Chondrocyte (in vitro differentiated cells): ENCODE measurements at places on chromosomes 11 and 22. TPM values are rescaled to one million over a fixed set of nuclear protein-coding genes. Genes with fewer than 3 reads are reported as not detected.
A peak's percentile ranks its signal among the peaks of the same experiment; 100 is the strongest.

GRCh38 chr22:28911777-28912669, 28.7 kb downstream of the ZNRF3 start:
- peak overlapping the region; percentile 68 for H3K27ac ChIP-seq
- H3K4me3 ChIP-seq = no peak overlapping the region
- H3K27me3 ChIP-seq = no peaks in the 10 kb centered on the region
- no peaks in the 10 kb centered on the region for H3K36me3 ChIP-seq

GRCh38 chr11:6746626-6747025, 25.1 kb downstream of the OR2AG2 start:
- no peak for DNase-seq
- no peak overlapping the region for H3K27ac ChIP-seq
- no peaks in the 10 kb centered on the region for H3K4me1 ChIP-seq

- no peak overlapping the region for H3K27ac ChIP-seq
- no peaks in the 10 kb centered on the region for H3K4me1 ChIP-seq
- H3K27me3 ChIP-seq = peaks cover 54% of the 10 kb centered on the region
Observed at GRCh38 chr11:64489831-64490441, 101.1 kb upstream of the SLC22A12 start.

Gene SMC1B
- total RNA-seq = not detected in 3 replicates

- H3K36me3 ChIP-seq = no peaks in the 10 kb centered on the region
- no peaks in the 10 kb centered on the region for H3K4me1 ChIP-seq
- H3K27ac ChIP-seq = no peak overlapping the region
- peaks cover 8% of the 10 kb centered on the region for H3K27me3 ChIP-seq
- no peak overlapping the region for H3K4me3 ChIP-seq
Observed at GRCh38 chr11:7072401-7073028, 16.3 kb upstream of the RBMXL2 start.

DNA sequence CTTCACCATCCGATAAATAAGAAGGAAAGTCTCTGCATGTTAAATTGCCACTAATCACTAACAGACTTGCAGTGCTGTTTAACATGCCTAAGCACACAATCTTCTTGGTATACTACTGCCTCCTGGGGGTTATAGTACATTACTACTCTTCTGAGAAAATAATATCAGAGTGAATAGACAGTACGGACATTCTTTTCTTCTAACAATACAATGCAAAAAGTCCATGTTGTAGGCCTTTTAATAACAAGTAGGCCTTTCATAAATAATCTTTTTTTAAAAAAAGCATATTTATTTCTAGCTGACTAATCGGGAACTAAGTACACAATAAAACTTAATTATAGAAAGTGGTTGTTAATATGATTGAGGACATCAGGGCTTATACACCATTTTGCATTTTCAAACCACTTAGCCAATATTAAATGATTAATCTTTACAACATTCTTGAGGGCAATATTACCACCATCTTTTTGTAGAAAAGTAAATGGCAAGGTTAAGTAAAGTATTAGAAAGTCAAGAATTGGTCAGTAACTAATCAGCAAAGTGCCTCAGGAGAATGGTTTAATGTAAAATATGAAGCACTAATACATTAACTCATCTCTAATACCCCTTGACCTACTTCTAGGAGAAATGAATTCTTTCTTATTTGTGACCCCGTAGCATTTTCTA, 84.7 kb downstream of the TTC28 start:
- no peak overlapping the region for H3K4me3 ChIP-seq
- no peak overlapping the region for H3K27ac ChIP-seq
- H3K36me3 ChIP-seq = no peaks in the 10 kb centered on the region

GRCh38 chr22:38864361-38865191, 7.4 kb downstream of the CBX6 start:
- H3K36me3 ChIP-seq = peaks cover 3% of the 10 kb centered on the region
- peak; percentile 56 for DNase-seq
- H3K4me3 ChIP-seq = no peak overlapping the region
- H3K27ac ChIP-seq = no peak overlapping the region
- no peaks in the 10 kb centered on the region for H3K27me3 ChIP-seq

DNA sequence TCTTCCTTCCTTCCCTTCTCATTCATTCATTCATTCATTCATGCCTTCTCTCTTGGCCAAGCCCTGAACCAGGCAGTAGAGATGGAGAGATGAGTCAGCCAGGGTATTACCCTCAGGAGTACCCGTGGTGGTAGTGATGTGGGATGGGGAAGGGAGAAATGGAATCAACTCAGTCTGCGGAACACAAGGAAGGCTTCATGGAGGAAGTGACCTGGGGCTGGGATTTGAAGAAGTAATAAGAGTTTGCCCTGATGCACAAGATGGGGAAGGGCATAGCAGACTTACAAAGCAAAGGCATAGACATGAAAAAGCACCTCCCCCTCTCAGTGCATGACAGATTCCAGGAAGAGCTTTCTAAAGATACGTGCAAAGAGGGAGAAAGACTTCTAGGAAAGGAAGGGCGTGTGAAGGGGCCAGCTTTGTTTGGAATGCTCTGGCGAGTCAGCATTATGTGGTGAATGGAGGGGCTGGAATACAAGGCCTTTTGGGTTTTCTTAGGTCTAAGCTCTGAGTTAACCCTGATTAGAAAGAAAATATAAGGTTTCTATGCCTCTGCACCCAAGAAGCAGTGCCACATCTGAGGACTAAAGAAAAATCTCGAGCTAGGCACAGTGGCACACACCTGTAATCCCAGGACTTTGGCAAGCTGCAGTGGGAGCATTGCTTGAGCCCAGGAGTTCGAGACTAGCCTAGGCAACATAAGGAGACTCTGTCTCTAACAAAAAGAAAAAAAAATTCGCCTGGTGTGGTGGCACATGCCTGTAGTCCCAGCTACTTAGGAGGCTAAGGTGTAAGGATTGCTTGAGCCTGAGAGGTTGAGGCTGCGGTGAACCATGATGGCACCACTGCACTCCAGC, 36.4 kb upstream of the ACER3 start:
- no peak for DNase-seq
- H3K27me3 ChIP-seq = no peaks in the 10 kb centered on the region
- no peak overlapping the region for H3K27ac ChIP-seq

Gene MS4A6A
- not detected in 3 replicates for total RNA-seq
